ENCODE measurements at places on chromosomes 7 and 10.

GRCh38 chr10:15563246-15563645 lies 156.5 kb downstream of the ITGA8 start:
- no peak for DNase-seq

GRCh38 chr7:41336455-41336952 lies 366.4 kb downstream of the INHBA start:
- no peak for DNase-seq

GRCh38 chr7:156473476-156474240 lies 166.9 kb upstream of the RNF32 start:
- no peak for DNase-seq

GRCh38 chr10:79477456-79477855 lies 32.0 kb upstream of the ZCCHC24 start:
- DNase-seq = no peak

- DNase-seq = no peak
Measured at GRCh38 chr7:129184981-129185670, 3.3 kb upstream of the SMO start.

- DNase-seq = no peak
Measured at GRCh38 chr10:33117230-33117629, 159.2 kb upstream of the ITGB1 start.
